ENCODE measurements at places on chromosomes 12 and 14. TPM values are rescaled to one million over a fixed set of nuclear protein-coding genes. Genes with fewer than 3 reads are reported as not detected.
A peak's percentile ranks its signal among the peaks of the same experiment; 100 is the strongest.

- DNase-seq: no peak
- no peak overlapping the region for H3K4me3 ChIP-seq
- no peak overlapping the region for H3K27ac ChIP-seq
- H3K36me3 ChIP-seq: no peaks in the 10 kb centered on the region
- H3K4me1 ChIP-seq: peaks cover 10% of the 10 kb centered on the region
Observed at GRCh38 chr12:65139389-65139788, 18.3 kb upstream of the WIF1 start.

DNA sequence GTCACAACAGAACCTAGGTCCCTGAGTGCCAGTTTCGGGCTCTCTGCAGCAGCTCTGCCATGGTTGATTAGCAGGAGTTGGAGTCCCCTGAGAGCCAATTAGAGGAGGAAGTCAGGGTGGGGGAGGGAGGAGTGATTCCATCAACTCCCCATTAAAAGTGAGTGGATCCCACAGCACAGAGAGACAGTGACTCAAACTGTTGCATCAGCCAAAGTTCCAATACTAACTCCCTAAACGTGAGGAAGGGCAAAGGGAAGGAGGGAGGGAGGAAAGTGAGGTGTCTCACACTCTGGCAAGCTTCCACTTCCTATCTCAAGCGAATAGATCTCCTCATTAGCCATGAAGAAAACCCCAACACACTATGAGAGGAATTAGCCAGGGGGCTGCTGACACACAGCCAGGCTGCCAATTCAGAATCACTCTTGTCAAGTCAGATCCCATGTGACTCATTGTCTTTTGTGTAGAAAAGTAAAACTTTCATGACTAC is 23.6 kb downstream of the OR11H4 start:
- no peak overlapping the region for H3K4me3 ChIP-seq
- no peak for DNase-seq
- H3K27ac ChIP-seq: no peak overlapping the region
- no peaks in the 10 kb centered on the region for H3K27me3 ChIP-seq
- no peaks in the 10 kb centered on the region for H3K4me1 ChIP-seq
- H3K36me3 ChIP-seq: peaks cover 11% of the 10 kb centered on the region

GRCh38 chr12:94404854-94405253 is 54.8 kb downstream of the CEP83 start:
- 0 out of 2 replicates have a peak overlapping the region, but pooled peaks have one; percentile 2 for H3K27ac ChIP-seq
- H3K27me3 ChIP-seq: no peaks in the 10 kb centered on the region
- no peak overlapping the region for H3K4me3 ChIP-seq
- DNase-seq: no peak

GRCh38 chr12:91935296-91935695 is 210.3 kb downstream of the BTG1 start:
- H3K27me3 ChIP-seq: no peaks in the 10 kb centered on the region
- peaks cover 5% of the 10 kb centered on the region for H3K4me1 ChIP-seq
- H3K27ac ChIP-seq: peak overlapping the region; percentile 69
- DNase-seq: no peak

DNA sequence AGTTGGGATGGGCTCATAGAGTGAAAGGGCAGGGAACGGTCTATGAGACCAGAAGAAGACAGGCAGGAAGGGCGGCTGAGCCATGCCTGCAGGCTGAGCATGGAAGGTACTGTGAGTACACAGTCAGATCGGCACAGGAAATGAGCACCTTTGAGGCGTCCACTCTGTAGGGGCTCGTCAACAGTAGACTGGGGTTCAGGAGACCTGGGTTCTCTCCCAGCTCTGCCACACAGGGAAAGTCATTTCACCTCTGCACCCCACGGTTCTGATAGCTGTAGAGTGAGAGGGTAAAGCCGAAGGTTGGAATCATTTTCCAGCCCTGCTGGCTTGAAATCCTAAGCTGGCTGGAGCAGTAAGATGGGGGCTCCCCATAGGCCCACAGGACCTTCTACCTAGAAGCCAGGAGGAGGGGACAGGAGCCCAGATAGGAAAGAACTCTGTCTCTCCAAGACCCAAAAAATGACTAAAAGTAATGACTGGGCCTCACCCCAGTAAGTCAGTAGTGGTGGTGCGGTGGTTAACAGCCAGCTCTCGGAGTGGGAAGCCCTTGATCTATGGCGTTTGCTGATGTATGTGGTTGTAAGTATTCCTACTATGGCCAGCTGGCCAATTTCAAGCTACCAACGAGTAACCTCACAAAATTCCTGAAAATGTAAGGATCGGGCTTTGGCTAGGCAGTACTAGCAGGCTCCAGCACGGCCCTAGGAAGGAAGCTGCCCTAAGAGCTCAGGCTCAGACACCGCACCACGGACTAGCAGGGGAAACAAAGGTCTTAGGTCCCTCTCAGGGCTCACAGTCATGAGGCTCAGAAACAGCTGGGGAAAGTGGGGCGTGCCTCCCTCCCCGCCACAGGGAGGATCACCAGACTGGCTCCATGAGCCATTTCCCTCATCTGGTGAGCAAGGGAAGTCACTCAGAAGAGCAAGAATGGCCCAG is 10.3 kb upstream of the CD27 start:
- no peak for DNase-seq
- H3K4me1 ChIP-seq: peaks cover 32% of the 10 kb centered on the region
- H3K36me3 ChIP-seq: no peaks in the 10 kb centered on the region

- no peak for DNase-seq
- H3K27ac ChIP-seq: no peak overlapping the region
- peaks cover 26% of the 10 kb centered on the region for H3K4me1 ChIP-seq
- no peaks in the 10 kb centered on the region for H3K36me3 ChIP-seq
- peaks cover 100% of the 10 kb centered on the region for H3K27me3 ChIP-seq
Observed at GRCh38 chr12:122878780-122879612, 16.9 kb downstream of the VPS37B start.

- no peaks in the 10 kb centered on the region for H3K36me3 ChIP-seq
- peaks cover 7% of the 10 kb centered on the region for H3K4me1 ChIP-seq
- no peaks in the 10 kb centered on the region for H3K27me3 ChIP-seq
- no peak overlapping the region for H3K4me3 ChIP-seq
- no peak overlapping the region for H3K27ac ChIP-seq
Observed at GRCh38 chr12:24500831-24501230, 448.1 kb downstream of the BCAT1 start.

DNA sequence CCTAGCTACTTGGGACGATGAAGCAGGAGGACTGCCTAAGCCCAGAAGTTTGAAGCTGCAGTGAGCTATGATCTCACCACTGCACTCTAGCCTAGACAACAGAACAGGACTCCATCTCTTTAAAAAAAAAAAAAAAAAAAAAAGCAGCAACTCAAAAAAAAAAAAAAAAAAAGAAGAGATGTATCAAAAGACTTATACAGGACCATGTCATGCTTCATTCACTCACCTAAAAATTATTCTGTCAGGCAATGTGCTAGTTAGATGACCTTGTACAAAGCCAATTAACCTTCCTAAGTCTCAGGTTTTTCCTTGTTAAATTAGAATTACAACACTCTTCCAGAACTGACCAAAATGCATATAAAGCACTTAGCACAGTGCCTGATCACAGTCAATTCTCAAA is 50.9 kb downstream of the BAZ1A start:
- no peaks in the 10 kb centered on the region for H3K4me1 ChIP-seq
- no peak overlapping the region for H3K27ac ChIP-seq
- no peaks in the 10 kb centered on the region for H3K27me3 ChIP-seq
- peaks cover 38% of the 10 kb centered on the region for H3K36me3 ChIP-seq

- peaks cover 3% of the 10 kb centered on the region for H3K36me3 ChIP-seq
- H3K4me1 ChIP-seq: peaks cover 39% of the 10 kb centered on the region
- peak within 1 kb of the TSS; percentile 99 for H3K27ac ChIP-seq
- peak; percentile 92 for DNase-seq
- H3K27me3 ChIP-seq: peaks cover 35% of the 10 kb centered on the region
Observed at GRCh38 chr14:21024585-21025370, at the start of gene NDRG2. Gene NDRG2 (minus strand): TSS chr14:21025061. CDS start chr14:21023315, 1,746 bp downstream.

DNA sequence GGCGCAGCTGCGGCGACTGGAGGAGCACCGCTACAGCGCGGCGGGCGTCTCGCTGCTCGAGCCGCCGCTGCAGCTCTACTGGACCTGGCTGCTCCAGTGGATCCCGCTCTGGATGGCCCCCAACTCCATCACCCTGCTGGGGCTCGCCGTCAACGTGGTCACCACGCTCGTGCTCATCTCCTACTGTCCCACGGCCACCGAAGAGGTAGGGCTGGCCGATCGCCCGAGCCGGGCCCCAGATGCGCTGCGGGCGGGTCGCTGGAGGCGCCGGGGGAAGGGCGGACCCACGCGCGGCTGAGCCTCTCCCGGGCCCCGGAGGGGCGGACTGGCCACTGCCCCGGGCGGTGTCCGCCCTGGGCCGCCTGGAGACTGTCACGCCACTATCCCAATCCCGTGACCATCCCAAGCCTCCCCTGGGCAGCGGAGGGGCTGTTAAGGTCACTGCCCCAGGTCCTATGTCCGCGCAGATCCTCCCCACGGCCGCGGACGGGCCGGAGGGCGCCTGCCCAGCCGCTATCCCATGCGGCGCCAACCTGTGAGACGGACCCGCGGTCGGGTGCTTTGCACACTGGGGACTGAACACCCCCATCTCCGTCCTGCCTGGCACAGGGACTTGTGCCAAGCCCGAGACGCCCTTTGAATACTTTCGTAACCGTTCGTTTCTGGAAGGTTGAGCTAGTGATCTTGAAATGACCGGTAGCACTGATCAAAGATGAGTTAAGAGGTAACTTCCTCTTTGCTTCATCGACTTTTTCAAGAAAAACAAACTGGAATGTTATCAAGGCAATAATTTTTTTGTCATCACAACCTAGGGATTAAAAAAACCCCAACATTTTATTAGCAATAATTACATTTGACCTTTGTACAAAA is 725 bp downstream of the CHPT1 start:
- H3K4me1 ChIP-seq: peaks cover 35% of the 10 kb centered on the region
- DNase-seq: no peak
- H3K27me3 ChIP-seq: peaks cover 23% of the 10 kb centered on the region
- no peak overlapping the region for H3K27ac ChIP-seq
- no peaks in the 10 kb centered on the region for H3K36me3 ChIP-seq
- peak overlapping the region; percentile 89 for H3K4me3 ChIP-seq

DNA sequence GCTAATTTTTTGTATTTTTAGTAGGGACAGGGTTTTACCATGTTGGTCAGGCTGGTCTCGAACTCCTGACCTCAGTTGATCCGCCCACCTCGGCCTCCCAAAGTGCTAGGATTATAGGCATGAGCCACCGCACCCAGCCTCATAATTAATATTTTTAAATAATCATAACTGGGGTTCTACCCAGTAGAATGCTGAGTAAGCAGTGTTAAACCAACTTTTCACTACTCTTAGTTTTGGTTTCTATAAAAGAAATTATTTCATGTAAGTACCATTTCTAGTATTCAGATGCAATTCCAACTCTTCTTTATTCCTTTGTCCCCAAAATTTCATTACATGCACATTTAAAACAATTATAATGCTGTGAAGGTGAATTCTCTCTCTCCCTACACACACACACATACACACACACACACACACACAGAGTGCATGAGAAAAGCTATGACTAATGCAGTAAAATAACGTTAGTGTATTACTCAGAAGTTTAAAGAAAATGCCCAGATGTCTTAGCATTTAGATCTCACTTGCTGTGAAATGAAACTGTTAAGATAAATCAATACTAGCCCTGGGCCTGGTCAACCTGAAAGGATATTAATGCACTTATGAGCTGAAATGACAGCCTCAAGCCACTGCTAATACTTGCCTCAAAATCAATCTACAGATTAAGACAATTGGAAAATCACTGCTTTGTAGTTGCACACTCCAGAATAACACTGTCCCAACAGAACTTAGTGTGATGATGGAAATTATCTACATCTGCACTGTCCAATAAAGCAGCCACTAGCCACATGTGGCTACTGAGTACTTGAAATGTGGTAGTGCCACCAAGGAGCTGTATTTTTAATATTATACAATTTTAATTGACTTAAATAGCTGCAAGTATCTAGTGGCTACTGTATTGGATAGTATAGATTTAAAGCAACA is 36.0 kb downstream of the PTPN21 start:
- no peaks in the 10 kb centered on the region for H3K27me3 ChIP-seq
- H3K4me1 ChIP-seq: no peaks in the 10 kb centered on the region

GRCh38 chr14:21997300-21997699 is 323.7 kb upstream of the OR4E1 start:
- peak; percentile 39 for DNase-seq
- H3K4me3 ChIP-seq: no peak overlapping the region
- peaks cover 3% of the 10 kb centered on the region for H3K4me1 ChIP-seq

The SCYL2 gene
- total RNA-seq: 37.1 TPM

The PTPRO gene
- total RNA-seq: 0.57 TPM

The EFS gene
- total RNA-seq: 43.5 TPM
